Neural progenitor cell (in vitro differentiated cells): ENCODE measurements at places on chromosomes 4 and X.
A peak's percentile ranks its signal among the peaks of the same experiment; 100 is the strongest.

DNA sequence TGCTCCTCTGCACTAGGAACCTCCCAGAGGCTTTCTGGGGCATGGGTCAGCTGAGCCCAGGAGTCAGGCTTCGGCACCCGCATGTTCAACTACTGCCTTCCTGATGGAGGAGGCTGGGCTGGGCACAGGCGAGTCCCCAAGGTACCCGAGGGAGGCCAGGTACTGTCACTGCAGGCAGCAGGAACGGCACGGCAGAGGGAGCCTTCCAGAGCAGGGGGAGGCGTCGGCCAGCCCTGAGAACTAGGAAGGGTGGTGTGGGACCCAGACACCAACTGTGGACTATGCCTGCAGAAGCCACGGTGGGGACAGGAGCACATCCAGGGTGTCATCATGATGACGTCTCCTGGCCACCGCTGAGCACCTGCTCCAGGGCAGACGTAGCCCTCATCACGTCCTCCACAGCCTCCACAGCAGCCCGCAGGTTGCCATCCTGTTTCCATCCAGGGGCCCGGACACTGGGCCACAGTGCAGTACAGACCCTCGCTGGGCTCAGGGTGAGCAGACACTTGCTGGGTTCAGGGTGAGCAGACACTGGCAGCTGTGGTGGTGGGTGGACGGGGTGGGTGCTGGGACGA, 40.8 kb downstream of the SORCS2 start:
- no peak for DNase-seq

DNA sequence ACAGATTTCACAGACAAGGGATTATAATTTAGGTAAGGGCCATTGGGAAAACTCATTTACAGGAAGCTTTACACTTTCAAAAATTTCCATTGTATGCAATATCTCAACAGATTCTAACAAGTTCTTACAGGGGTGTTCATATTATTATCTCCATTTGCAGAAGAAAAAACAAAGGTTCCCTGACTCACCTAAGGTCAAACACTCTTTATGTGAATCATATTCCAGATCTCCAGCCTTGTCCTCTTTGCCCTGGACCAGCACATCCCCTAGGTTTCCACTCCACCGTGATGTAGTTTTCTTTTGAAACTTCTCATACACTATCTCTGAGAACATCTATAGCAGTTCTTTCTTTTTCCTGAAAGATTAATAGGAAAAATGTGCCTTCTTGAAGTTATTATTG, 96.4 kb upstream of the HS3ST1 start:
- DNase-seq = no peak

DNA sequence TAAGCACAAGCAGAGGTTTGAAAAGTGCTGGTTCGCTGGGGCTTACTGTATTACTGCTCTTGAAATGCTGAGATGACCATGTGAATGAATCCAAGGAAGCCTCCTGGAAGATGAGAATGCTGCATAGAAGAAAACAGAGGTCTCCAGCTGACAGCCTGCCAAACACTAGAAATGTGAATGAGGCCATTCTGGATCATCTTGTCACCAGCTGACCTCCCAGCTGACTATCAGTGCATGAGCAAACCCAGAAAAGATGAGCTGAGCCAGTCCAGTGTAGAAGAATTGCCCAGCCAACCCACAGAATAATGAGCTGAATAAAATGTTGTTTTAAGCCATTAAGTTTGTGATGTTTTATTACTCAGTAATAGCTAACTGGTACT, 49.1 kb upstream of the DYNLT3 start:
- DNase-seq = no peak

GRCh38 chr4:30718641-30719453, 1.3 kb upstream of the PCDH7 start:
- peak; percentile 52 for DNase-seq

DNA sequence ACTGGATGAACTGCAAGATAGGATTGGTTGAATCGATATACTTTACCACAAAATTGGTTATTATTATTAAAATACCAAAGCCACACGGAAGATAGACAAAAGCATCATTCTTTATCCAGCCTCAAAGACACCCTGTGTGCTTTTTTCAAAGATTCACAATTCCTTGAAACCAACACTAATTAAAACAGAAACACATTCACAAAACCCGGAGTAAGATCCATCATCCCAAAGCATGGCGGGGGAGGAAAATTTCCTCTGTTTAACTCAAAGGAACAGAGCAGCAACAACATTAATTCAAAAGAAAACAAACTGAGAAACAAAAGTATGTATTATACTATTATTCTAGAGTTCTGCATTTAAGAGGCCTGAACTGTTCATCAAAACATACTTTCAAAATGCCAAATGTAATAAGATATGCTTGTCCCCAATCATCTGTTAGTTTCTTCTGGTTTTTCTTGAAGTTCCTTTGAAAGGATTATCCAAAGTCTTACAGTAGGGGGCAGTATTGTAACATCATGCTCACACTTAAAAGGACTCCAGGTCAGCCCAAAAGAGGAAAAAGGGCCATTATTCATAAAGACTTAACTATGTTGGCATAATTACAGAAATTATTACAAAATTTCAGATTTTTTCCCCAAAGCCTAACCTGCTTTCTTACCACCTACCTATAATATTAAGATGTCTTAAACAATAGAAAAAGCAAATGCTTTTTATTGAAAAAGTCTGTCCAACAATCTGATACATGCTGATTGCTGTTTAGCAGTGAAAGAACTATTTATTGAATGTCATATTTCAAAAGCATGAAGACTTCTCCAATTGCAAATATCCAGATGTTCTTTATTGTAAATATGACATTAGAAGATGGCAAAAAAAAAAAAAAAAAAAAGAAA, 168.7 kb downstream of the SCFD2 start:
- DNase-seq = peak; percentile 75

- DNase-seq = no peak
Observed at GRCh38 chrX:23887451-23887850, 20.3 kb downstream of the APOO start.

DNA sequence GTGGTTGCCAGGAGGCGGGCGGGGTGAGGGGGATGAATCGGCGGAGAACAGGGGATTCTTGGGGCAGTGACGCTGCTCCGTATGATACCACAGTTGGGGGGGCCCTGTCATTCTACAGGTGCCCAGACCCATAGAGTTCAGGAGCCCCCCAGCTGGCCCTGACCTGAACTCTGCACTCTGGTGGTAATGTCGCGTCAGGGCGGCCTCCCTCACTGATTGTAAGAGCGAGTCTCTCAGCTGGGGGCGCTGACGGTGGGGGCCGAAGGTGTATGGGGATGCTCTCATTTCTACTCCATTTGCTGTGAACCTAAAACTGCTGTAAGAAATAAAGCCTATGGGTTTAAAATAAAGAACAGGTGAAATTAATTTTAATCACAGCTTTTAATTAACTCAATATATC, 91.8 kb upstream of the PSAPL1 start:
- DNase-seq = peak; percentile 32

DNA sequence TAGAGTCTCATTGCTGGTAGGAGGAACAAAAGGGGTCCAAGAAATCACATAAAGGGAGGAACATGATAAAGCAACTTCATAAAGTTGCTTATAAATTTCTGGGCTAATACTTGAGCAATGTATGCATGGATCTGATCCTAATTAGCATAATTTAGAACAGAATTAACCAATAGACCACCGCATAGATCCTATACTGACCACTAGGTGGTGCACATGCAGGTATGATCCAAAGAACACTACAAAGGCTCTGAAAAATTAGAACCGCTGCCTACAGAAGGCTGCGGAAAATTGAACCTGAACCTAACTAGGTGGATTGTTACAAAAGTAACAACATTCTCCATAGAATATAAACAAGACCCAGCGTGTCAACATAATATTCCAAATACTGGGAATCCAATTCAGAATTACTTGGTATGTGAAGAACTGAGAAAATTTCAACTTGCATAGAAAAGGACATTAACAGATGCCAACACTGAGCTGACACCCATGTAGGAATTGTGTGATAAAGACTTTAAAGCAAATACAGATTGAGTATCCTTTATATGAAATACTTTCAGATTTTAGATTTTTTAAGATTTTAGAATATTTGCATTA, 23.3 kb downstream of the BRCC3 start:
- peak; percentile 45 for DNase-seq

GRCh38 chrX:17592117-17592516, 145.2 kb upstream of the SCML1 start:
- no peak for DNase-seq

DNA sequence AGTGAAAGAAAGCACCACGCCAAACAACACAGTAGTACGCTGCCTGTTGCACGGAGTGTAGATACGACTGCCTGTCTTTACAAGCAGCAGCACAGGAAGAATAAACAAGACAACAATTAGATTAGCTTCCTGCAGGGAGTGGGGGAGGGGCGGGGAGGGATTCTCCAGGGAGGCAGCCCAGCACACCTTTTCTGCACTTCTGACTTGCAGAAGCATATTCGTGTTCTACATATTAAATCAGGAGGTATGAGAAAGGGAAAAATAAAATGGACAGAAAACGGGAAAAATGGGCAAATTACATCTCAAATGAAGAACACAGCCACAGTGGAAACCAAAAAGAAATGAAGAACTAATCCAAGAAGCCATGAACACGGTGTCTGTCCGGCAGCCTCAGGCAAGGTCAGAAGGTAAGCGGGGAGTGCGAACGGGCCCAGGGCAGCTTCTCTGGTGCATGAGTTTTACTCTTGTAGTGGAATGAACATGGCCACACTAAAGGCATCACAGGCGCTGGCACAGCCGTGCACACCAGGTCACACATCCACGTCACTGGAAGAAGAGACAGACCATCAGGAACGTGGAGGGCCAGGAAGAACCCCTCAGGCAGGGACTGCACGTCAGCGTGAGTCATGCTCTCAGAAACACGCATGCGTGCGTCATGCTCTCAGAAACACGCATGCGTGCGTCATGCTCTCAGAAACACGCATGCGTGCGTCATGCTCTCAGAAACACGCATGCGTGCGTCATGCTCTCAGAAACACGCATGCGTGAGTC, 20.1 kb upstream of the ADRA2C start:
- peak; percentile 58 for DNase-seq

GRCh38 chr4:164591666-164592065, 162.3 kb upstream of the SMIM31 start:
- no peak for DNase-seq

DNA sequence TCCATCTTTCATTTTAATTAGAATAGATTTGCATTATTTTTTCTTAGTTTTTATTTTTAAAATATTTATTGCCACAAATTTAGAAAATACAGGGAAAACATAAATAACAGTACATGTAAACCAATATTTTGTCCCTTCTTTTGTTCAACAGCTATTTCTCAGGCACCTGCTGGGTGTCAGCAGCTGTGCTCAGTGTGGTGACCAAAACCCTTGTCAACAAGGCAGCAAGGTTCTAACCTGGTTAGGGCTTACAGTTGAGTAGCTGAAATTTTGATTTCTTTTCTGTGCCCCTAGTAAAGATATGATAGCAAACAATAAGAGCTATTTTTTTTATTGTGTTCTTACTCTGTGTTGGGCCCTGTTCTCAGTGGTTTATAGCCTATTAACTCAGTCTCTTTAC, 128.1 kb downstream of the PTTG2 start:
- DNase-seq = no peak

- no peak for DNase-seq
Observed at GRCh38 chrX:20506739-20507138, 240.0 kb upstream of the RPS6KA3 start.

DNA sequence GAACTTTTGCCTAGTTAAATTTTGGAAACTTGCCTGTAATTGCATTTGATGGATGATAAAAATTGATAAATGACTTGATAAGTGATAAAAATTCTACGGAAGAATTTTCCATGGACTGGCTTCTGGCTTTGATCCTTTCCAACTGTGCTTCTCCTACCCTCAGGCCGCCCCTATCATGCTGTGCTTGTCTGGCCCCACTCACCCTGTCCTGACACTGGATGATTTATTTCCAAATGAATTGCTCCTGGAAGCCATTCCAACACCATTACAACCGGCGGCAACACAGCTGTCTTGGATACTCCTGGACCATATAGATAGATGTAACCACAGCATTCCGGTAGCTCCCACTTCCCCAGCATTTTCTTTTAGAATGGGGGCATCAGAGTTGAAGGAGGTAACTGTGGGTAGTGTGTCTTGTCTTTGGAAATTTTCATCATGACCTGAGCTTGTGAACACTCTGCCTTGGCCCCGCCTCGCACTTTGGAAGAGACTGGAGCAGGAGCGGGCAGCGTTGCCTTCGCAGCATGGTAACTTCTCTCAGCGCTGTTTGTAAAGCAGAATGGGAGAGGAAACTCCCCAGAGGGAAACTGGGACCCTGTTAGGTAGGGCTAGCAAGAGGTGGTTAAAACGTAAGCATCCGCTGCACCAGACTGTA, 77.4 kb downstream of the TBL1X start:
- no peak for DNase-seq

DNA sequence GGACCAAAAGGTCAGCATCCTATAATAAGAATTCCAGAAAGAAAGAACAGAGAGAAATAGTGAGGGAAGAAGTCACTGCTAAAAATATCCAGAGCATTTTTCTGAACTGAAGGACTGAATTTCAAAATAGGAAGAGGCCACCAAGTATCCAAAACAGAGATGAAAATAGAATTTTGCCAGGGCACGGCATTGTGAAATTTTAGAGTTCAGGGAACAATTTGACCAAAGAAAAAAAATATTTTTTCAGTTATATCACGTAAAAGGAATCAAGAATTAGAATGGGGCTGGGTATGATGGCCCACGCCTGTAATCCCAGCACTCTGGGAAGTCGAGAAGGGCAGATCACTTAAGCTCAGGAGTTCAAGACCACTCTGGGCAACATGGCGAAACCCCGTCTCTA, 65.4 kb downstream of the FGFBP1 start:
- no peak for DNase-seq

- no peak for DNase-seq
Observed at GRCh38 chr4:126568652-126569570, 1063.8 kb upstream of the INTU start.

- DNase-seq = no peak
Observed at GRCh38 chrX:139530550-139530949, at the start of gene F9. F9 (plus strand) TSS chrX:139530739; CDS start chrX:139530765, 26 bp downstream.

GRCh38 chrX:370244-370962, 16.3 kb downstream of the PPP2R3B start:
- no peak for DNase-seq

GRCh38 chr4:54945838-54946237, 179.6 kb downstream of the KDR start:
- DNase-seq = no peak

DNA sequence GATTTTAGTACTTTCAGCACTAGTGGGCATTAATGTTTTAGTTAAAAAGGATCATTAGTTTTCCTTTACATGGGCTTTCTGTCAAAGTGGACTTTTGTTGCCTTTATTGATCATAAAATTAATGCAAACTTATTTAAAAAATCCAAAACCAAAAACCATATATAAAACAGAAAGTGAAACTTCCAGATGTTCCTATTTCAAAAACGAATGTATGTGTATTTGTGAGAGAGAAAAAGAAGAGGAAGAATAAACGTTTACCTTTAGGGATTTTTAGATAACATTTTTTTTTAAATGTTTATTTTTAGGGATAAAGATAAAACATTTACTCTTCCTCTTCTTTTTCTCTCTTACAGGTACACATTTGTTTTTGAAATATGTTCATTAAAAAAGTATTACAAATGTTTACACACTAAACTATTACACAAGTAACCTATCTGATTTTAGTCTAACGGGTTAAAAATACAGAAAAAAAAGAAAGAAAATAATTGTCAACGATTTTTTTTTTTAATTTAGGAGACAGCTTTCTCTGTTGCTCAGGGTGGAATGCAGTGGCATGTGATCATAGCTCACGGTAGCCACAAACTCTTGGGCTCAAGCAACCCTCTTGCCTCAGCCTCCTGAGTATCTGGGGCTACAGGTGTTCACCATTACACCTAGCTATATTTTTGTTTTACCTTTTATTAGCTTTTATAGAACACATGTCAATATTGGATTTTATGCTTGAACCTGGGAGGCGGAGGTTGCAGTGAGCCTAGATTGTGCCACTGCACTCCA, 16.8 kb upstream of the COX18 start:
- DNase-seq = no peak

GRCh38 chrX:119688911-119689321, 4.1 kb downstream of the SEPTIN6 start:
- no peak for DNase-seq
